Stimulated activated CD4-positive, alpha-beta T cell treated with anti-CD3 and anti-CD28 coated beads, Interleukin-1b, Interleukin-23, amount 100 ng/mL, for 1 hour (primary cell): ENCODE measurements at places on chromosomes 5 and 9.

- peak; percentile 45 for DNase-seq
Measured at GRCh38 chr5:892394-893136, at the start of the genes BRD9 and TRIP13. Gene BRD9 (minus strand): TSS chr5:892801. CDS start chr5:892657, 144 bp downstream. Gene TRIP13 (plus strand): TSS chr5:892884. CDS start chr5:892999, 115 bp downstream.

DNA sequence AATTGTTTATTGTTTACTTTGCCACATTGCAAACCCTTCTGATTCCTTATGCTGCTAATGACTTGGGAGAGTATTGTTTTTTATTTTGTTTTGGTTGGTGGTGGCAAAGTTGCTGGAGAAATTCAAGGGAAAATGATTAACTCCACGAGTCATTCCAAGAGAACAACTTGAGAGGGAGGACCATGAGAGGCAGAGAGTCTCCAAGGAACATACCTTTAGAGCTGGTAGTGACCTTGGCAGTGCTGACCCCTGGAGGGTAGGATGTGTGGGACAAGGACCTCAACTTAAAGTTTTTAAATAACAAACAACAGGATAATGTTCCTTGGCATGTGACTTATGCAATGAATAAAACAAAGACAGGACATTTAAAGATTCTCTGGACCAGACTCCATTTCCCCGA lies 139.7 kb downstream of the LRRC70 start:
- no peak for DNase-seq

DNA sequence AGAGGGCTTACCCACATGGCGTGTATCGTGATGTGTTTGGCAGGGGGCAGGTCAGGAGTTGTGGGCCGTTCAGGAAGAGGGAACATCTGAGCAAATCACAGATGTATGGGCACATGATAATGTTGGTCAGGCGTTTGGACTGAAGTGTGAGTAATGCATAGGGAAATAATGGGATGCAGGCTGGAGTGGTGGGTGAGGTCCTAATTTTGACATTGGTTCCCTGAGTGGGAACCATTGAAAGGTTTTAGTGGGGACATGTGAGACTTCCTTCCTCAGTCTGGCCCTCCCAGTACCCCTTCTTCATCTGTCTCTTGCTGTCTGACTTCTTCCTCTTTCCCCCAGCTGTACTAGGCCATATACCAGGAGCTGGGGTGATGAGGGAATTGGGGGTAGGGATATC lies 7.6 kb downstream of the OTULIN start:
- DNase-seq = no peak

GRCh38 chr9:124370896-124371582 lies 44.2 kb downstream of the PSMB7 start:
- no peak for DNase-seq

DNA sequence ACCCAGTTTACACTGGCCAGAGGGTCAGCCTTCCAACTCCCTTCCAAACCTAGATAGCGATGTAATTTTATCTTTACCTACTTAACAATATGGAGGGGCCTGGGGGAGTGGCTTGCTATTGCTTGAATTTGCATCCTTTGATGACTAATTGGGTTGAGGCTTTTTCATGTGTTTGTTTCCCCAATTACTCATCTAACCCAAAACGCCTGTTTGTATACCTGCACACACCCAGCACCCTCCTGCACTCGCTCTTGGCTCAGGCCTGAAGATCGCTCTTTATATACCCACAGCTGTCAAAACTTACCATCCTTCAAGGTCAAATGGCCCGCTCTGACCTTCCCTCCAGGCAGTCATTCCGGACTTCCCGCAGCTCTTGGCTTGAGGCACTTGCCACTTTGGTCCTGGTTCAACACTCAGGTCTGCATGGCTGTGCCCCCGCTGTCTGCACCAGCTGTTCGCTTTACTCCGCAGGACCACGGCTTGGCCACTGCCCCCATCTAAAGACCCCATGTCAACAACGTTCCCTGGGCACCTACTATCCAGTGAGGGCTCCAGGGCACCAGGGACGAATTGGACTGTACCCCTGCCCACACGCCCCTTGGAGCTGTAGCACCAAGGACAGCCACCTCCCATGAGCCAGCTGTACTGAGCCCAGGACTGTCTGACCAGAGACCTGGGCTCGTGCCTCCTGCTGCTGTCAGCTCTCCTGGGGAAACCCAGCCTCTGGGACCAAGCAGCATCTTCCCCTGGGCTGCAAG lies 76.1 kb upstream of the ADAMTS2 start:
- no peak for DNase-seq

GRCh38 chr9:101639311-101639710 lies 44.5 kb upstream of the PPP3R2 start:
- DNase-seq = no peak

DNA sequence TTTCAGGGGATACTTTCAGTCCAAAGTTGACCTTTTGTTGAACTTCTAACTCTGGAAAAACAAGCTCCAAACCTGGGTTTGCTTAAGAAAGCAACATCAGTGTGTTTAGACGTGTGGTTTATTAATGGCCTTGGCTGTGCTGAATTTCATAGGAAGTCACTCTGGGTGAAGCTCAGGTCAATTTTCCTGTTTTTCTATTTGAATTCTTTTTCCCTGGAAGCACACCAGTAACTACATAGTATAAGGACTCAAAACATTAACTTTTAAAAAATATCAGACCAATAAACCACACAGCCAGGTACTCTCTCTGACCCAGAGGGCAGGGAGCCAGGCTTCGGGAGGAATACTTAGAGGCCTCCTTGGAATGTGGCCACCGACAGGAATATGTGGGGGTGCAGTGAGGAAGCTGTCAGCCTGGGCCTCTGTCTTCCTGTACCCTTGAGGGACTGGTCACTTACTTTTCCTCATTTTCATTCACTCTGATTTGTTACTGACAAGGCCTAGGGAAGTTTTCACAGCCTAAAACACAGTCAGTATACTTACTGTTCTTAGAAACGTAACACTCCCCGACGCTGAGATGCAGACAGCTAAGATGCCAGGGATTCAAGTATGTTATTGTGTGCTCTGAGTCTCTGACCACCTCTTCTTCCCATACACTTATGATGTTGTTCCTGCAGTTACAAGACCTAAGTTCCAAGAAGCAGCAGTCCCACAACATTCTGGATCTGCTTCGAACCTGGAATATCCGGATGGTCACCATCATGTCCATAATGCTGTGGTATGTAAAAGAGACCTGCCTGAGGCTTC lies 18.9 kb downstream of the SLC22A5 start:
- DNase-seq = no peak

DNA sequence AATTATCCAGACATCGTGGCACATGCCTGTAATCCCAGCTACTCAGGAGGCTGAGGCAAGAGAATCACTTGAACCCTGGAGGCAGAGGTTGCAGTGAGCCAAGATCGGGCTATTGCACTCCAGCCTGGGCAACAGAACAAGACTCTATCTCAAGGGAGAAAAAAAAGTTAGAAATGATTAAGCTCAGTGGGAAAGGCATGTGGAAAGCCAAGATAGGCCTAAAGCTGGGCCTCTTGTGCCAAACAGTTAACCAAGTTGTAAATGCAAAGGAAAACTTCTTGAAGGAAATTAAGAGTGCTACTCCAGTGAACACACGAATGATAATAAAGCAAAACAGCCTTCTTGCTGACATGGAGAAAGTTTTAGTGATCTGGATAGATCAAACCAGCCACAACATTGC lies 43.0 kb downstream of the TBCA start:
- no peak for DNase-seq

DNA sequence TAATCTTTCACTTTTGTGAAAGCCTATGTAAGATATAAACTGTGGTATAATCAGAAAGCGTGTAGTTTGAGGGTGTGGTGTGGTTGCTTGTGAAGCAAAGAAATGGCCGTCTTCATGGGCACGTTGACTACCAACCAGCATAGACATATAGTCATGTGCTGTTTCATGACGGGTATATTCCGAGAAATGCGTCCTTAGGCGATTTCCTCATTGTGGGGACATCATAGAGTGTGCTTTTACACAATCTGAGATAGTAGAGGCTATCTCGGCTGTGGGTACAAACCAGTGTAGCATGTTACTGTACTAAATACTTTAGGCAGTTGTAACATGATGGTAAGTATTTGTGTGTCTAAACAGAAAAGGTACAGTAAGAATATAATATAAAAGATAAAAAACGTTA lies 79.7 kb upstream of the LRRC70 start:
- no peak for DNase-seq

DNA sequence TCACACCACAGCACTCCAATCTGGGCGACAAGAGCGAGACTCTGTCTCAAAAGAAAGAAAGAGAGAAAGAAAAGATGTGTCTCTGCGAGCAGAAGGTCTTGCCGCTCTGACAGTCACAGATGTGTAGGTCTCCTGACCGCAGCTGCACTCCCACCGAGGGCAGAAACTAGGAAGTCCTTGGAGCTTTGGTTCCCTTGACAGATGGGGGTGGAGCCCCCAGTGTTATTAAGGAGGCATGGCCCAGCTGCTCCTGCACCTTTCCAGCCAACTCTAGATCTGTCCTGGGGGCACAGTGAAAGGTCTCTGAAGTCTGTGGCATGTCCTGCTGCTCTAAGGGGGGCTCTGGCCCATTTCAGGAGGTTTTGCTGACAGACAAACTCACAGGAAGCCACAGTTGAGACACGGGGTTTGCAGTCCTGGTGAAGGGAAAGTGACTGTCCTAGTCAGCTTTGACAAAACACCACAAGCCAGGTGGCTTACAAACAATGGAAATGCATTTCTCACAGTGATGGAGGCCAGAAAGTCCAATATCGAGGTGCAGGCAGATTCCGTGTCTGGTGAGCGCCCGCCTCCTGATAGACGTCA lies 9.0 kb upstream of the DIPK1B start:
- no peak for DNase-seq

DNA sequence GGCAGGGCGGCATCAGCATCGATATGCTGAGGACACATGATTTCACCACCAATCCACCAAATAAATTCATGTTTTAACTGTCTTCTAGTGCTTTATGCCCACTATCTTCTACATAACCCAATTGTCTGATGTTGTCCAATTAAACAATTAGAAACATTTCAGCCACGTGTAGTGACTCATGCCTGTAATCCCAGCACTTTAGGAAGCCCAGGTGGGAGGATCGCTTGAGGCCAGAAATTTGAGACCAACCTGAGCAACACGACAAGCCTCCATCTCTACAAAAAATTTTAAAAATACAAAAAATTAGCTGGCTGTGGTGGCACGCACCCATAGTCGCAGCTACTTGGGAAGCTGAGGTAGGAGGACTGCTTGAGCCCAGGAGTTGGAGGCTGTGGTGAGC lies 128.1 kb downstream of the MYO10 start:
- DNase-seq = no peak

- DNase-seq = no peak
Measured at GRCh38 chr5:141511771-141512325, 23.0 kb downstream of the PCDHGC5 start.

- no peak for DNase-seq
Measured at GRCh38 chr5:58090704-58091103, 369.2 kb downstream of the PLK2 start.

- DNase-seq = no peak
Measured at GRCh38 chr5:159817262-159818029, 98.8 kb upstream of the ADRA1B start.

DNA sequence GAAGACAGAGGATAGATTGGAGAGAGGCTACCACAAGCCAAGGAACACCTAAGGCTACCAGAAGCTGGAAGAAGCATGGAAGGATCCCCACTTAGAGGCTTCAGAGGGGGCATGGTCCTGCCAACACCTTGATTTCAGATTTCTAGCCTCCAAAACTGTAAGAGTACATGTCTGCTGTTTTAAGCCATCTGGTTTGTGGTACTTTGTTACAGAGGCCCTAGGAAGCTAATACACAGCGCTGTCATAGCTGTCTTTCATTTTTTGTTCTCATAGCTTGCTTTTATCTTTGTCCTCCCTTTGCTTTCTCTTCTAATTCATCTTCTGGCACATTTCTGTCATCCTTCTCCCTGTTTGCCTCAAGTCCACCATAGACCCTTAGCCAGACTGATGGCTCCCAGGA lies 104.5 kb downstream of the ATP10B start:
- DNase-seq = no peak

DNA sequence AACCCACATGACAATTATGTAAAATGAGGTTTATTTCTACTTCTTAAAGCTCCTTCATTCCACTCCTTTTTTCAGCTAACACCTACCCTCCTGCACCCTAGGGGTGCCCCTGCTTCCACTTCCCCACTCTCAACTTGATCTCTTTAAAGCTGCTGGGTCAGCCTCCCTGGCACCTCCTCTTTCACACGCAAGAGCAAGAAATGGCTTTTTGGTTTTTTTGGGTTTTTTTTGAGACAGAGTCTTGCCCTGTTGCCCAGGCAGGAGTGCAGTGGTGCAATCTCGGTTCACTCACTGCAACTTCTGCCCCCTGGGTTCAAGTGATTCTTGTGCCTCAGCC lies 64.4 kb downstream of the SUSD1 start:
- no peak for DNase-seq

- no peak for DNase-seq
Measured at GRCh38 chr9:110809038-110809595, 140.5 kb downstream of the MUSK start.

- DNase-seq = no peak
Measured at GRCh38 chr5:69148981-69149675, 17.8 kb upstream of the CCNB1 start.

GRCh38 chr5:95256991-95257390 lies 27.9 kb downstream of the MCTP1 start:
- DNase-seq = no peak

DNA sequence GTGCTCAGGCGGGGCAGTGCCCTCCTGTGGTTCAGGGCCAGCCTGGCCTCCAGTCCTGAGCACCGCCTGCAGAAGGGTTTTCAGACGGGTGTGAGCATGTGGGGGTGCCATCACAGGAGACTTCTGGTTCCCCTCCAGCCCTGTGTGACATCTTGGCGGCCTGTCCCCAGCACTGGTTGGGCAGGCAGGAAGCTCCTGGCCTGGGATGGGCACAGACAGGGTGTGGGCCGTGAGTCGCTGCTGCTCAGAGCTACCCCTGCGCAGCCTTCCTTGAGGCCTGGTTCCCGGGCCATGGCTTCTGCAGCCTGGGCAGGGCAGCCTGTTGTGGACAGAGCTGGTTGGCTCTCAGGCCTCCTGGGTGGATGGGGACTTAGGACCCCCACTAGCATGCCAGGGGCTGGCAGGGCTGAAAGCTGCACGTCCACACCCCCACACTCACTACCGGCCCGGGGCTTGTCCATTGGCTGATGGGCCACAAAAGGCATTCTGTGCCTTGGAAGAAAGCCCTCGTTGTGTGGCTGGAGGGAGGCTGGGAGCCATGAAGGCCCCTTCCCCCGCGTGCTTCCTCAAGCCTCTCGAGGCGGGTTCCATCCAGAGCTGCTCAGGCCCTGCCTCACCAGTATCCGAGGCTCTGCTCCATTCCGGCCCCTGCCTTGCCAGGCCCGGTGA lies 58.7 kb downstream of the RXRA start:
- no peak for DNase-seq

GRCh38 chr9:123998970-123999621 lies 12.5 kb upstream of the LHX2 start:
- DNase-seq = no peak

- no peak for DNase-seq
Measured at GRCh38 chr9:331197-331596, 116.5 kb downstream of the DOCK8 start.

GRCh38 chr5:153902016-153902415 lies 136.7 kb downstream of the FAM114A2 start:
- no peak for DNase-seq

DNA sequence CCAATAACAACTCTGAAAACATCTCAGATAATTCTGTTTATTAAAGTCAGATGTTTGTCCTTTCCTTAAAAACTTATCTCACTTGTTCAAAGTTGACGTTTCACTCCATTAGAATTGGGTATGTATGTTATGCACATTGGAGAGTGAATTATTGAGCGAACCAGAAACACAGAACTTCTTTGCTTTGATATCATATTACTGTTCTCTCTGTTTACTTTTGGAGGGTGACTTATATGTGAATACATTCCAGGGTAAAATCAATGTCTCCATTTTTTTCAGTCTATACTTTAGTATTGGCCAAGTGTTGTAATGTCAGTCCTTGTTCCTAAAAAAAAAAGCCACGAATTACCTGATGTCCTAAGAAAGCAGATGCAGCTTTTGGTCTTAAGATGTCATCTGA lies 307.4 kb downstream of the CSNK1G3 start:
- DNase-seq = no peak
